HEK293T (cell line): ENCODE measurements at places on chromosomes 7 and 10.

DNA sequence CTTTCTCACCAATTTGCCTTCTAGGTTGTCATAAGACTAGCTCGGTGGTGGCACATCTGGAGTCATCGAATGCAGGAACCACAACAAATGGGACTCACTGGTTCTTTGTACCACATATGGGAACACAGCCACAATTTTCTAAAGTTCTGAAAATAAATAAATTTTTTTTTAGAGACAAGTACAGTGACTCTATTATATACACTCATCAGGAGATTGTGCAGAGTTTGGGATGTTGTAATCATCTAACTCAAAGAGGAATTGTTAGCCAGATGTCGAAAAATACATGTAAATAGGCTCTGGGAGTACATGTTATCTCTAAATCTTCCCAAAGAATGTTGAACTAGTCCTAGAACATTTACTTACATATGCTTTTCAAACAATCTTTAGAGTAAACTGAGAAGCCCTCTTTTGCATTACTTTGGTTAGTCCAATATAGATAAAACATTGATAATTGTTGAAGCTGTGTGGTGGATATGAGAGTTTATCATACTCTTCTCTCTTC is 19.6 kb upstream of the SEPTIN7 start:
- DNase-seq: no peak

- DNase-seq: no peak
Measured at GRCh38 chr7:90621125-90621746, 25.1 kb downstream of the CDK14 start.

GRCh38 chr7:149471289-149471953 is 10.6 kb upstream of the ZNF777 start:
- no peak for DNase-seq

DNA sequence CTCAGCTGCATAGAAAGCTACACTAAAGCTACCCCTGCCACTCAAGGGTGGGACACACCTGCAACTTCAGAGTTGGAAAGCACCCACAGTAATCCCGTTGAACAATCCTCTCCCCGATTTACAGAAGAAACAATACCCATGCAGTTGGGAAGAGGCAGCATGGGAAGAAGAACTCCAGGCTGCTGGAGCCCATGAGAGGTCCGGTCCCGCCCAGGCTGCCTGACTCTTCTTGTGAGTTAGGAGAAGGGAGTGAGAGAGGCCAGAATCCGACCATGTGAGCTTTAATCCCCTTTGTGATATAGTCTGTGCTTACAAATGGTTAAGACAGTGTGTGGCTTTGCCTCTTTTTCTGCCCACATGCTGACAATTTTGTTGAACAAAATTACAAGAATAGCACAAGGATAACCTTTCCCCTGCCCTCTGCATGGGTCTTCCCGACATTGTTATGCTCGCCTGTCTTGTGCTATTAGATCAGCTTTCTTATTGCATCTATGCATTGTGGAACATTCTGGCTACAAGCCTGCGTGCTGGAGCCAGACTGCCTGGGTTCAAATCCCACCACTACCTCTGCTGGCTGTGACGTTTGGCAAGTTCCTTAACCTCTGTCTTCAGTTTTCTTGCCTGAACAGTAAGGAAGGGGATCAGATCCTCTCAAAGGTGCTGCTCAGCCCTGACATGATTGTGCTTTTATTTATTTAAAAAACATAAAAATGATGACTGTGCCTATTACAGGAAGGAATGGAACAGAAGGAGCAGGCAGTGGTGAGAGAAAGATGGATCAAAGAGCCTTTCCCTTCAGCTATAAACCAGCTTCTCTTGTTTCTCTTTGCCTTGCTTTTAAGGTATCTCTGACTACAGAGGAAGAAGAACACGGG is 56.0 kb downstream of the BPGM start:
- DNase-seq: no peak

GRCh38 chr7:716222-716621 is 10.3 kb upstream of the DNAAF5 start:
- DNase-seq: no peak

DNA sequence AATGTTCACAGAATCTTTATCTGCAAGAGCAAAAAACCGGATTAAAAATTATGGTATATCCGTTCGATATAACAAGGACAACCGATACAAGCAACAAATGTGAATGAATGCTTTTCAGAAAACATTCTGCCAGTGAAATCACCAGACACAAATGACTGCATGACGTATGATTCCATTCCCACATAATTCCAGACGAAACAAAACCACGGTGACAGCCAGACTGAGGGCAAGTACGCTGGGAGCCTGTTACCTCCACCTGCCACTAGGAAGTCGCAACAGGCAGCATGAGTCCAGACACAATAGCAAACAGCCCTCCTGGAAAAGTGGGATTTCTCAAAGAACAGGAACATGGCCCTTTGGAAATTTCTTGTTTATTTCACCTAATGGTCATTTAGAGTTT is 41.7 kb downstream of the MAD1L1 start:
- DNase-seq: no peak

- no peak for DNase-seq
Measured at GRCh38 chr10:35353395-35353794, 17.1 kb downstream of the CCNY start.

- no peak for DNase-seq
Measured at GRCh38 chr10:70912556-70912955, 24.2 kb upstream of the PCBD1 start.

- DNase-seq: peak; percentile 42
Measured at GRCh38 chr10:7409045-7409731, 1.6 kb downstream of the SFMBT2 start.

DNA sequence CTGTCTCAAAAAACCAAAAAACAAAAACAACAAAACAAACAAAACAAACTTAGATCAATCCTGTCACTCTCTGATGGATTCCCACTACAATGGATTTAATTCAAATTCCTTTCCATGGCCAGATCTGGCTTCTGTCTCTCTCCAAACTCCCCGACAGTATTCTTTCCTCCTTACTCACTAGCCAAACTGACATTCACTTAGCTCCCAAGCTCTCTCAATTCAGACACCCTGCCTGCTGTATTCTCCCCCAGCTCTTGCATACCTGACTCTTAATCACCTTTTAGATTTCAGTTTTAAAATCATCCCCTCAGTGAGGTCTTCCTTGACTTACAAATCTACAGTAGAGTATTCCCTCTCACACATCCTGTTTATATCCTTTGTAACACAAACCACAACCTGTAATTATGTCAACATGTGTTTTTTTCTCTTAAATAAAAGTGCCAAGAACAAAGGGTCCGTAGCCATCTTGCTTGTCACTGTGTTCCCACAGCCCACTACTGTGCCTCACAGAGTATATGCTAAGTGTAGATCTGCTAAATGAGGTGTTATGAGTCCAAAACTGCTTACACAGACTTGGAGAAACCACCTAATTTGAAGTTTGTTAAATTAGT is 14.4 kb downstream of the HERPUD2 start:
- DNase-seq: no peak

DNA sequence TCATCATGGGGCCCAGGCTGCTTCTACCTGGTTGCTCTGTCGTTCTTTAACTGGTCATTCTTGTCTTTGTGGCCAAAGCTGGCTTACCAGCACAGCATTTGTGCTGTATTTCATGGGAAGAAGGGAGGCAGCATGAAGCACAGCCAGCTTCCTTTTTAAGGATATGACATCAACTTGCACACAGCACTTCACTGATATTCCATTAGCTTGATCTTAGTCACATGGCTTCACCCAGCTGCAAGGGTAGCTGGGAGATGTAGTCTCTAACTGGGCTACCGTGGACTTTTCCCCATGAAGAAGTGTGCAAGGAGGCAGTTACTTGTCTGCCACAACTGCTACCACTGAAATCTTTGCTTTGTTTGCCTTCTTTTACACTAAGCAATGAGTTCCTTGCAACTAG is 525.2 kb downstream of the LRMDA start:
- peak; percentile 40 for DNase-seq

GRCh38 chr7:22108151-22108845 is 162.6 kb upstream of the CDCA7L start:
- no peak for DNase-seq

- DNase-seq: no peak
Measured at GRCh38 chr10:110324805-110325280, 20.1 kb upstream of the SMNDC1 start.

- no peak for DNase-seq
Measured at GRCh38 chr10:63630931-63631680, 109.9 kb downstream of the REEP3 start.

DNA sequence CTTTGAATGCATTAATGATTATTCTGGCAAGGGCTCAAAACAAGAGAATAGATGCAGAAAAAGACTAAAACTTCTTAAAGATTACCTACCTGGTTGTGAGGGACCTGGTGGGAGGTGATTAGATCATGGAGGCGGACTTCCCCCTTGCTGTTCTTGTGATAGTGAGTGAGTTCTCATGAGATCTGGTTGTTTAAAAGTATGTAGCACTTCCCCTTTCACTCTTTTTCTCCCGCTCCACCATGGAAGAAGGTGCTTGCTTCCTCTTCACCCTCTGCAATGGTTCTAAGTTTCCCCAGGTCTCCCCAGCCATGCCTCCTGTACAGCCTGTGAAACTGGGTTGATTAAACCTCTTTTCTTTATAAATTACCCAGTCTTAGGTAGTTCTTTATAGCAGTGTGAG is 226.6 kb downstream of the ARHGAP12 start:
- DNase-seq: no peak

- DNase-seq: no peak
Measured at GRCh38 chr7:3218411-3219225, 82.4 kb upstream of the SDK1 start.

GRCh38 chr7:47507522-47507921 is 74.4 kb downstream of the TNS3 start:
- no peak for DNase-seq

DNA sequence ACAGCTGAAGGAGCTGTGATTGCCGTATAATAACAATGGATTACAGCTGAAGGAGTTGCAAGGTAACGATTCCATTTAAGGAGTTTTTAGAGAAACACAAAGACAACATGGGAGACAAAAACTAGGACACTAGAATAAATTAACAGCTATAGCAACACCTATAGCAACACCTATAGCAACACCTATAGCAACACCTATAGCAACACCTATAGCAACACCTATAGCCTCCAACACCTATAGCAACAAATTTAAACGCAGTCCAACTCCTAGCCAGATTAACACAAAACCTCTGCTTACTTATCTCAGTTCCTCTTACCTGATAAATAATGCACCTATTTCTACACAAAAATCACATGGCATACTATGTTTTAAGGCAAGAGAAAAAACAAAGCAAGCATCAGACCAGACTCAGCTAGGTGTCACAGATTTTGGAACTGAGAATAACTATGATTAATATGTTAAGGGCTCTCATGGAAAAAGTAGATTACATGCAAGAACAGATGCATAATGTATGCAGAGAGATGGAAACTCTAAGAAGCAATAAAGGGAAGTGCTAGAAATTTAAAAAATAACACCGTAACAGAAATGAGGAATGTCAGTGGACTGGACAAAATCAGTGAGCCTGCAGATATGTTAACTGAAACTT is 55.7 kb upstream of the SRPK2 start:
- DNase-seq: no peak

GRCh38 chr7:3649250-3649649 is 348.2 kb downstream of the SDK1 start:
- DNase-seq: peak; percentile 10

DNA sequence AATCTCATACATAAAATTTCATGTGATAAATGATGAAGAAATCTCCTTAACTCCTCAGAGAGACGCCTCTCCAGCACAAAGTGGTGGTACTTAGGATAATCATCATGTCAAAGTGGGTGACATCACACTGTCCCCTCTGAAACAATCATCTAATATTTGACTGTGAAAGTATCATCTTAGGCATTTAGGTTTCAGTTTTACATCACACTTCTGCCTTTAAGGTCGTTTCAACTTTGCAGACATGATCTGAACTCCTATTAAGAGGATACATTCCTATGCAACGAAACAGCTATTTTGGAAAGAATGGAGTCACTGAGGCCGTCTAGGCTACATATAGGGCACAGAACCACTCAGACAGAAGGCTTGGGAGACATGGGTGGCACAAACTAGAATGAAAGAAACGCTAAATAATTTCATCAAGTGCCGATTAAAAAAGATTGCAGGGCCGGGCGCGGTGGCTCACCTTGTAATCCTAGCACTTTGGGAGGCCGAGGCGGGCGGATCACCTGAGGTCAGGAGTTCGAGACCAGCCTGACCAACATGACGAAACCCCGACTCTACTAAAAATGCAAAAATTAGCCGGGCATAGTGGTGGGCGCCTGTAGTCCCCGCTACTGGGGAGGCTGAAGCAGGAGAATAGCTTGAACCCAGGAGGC is 2.0 kb downstream of the VOPP1 start:
- no peak for DNase-seq

DNA sequence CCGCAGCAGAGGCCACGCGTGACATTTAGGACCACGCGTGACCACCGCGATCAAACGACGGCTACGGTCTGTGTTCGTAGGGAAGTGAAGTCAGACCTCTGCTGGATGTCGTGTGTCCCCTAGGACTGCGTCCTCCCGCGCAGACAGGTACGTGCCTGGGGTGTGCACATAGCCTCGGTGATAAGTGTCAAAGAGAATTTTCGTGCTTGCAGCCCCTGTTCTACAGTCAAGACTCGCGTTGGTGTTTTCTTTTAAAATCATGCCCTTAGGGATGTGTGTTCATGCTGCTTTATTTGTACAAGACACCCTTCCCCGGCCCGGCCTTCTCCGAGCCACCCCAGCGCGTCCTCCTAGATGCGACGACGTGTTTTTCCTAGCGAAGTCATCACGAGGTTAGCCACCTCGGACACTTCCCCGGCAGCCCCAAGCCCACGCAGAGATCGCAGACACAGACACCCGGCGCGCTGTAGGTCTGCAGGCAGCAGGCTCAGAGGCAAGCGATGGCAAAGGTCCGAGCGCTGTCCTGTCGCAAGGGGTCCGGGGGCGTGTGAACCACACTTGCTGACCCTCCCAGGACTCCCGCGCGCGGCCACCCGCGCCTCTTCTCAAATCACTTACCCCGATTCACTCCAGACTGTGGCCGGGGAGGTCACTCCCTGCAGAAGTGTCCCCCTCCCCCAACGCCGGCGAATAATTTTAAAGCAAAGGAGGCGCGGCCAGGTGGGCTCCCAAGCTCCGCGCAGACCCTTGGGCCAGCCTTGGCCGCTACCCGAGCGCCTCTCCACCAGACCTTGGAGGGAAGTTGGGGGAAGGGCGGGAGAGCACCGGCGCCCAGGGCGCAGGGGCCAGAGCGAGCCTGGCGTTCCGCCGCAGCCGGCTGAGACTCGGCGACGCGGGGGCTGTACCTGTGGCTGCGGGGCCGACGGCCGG is 552 bp downstream of the MKX start:
- no peak for DNase-seq

DNA sequence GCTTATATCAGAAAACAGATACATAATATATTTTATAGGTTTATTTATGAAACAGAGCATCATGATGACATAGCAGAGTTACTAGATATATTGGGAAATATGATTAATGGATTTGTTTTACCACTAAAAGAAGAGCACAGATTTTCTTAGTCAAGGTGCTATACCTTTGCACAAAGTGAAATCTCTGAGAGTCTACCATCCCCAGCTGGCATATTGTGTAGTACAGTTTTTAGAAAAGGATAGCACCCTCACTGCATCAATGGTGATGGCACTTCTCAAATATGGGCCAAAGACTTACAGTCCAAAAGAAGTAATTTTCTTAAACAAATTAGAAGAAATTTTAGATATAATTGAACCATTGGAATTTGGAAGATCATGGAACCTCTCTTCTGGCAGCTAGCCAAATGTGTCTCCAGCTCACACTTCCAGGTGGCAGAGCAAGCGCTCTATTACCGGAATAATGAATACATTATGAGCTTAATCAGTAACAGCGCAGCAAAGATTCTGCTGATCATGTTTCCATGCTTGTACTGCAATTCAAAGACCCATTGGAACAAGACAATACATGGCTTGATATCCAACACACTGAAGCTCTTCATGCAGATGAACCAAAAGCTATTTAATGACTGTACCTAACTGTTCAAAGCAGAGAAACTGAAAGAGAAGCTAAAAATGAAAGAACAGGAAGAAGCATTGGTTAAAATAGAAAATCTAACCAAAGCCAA is 21.9 kb upstream of the CREB3L2 start:
- no peak for DNase-seq
